Stimulated activated CD8-positive, alpha-beta memory T cell treated with anti-CD3 and anti-CD28 coated beads, Interleukin-2, amount 100 ng/mL, for 1 hour (primary cell): ENCODE measurements at places on chromosomes 6 and 20.

DNA sequence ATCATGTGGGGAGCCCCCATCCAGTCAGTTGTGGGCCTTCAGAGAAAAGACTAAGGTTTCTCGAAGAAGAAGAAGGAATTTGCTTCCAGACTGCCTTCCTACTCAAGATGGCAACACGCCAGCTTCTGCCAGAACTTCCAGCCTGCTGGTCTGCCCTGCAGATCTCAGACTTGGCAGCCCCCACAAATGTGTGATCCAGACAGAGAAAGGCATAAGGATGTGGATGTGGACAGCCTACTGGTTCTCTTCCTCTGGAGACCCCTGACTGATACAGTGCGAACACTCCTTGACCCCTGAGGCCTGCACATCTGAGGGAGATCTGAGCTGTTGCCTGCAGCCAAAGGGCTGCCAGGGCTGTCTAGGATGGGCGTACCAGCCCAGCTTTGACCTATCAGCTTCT is 8.6 kb downstream of the GABRR1 start:
- DNase-seq = no peak

GRCh38 chr6:145809785-145810184 is 4.8 kb downstream of the FBXO30 start:
- no peak for DNase-seq

- no peak for DNase-seq
Observed at GRCh38 chr6:149372062-149372461, 28.0 kb upstream of the SUMO4 start.

DNA sequence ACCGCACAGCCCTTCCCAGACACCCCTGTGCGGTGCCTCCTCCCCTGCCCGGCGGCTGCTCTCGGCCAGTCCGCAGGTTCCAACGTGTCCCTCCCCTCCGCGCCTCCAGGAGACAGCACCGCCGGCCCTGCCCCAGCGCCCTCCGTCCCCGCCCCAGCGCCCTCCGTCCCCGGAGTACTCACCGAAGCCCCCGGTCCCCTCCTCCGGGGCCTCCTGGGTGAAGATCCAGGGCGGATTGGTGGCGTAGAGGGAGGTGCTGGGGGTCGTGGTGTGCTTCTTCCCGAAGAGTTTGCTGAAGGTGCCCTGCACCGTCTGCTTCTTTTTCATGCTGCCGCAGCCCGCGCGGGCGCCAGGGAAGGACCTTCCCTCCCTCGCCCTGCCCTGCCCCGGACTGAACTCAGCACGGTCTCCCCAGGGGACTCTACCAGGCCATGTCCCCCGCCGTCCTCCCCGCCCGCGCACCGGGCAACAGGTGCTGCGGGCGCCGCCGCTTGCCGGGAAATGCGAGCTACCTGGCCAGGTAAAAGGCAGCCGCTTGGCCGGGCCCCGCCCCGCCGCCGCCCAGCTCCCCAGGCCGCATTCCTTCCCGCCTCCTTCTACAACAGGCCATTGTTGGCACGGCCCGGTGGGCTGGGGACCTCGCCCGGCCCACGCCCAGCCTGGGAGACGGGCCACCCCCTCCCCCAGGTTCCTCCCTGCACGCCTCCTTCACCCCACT is at the start of gene C6orf132:
Gene C6orf132, minus strand, starts transcription at position 503 of the 718 bp plus-strand sequence. Its CDS starts 176 bp downstream, at position 327.
- DNase-seq = no peak

GRCh38 chr6:52098721-52099120 is 11.3 kb upstream of the PKHD1 start:
- no peak for DNase-seq

DNA sequence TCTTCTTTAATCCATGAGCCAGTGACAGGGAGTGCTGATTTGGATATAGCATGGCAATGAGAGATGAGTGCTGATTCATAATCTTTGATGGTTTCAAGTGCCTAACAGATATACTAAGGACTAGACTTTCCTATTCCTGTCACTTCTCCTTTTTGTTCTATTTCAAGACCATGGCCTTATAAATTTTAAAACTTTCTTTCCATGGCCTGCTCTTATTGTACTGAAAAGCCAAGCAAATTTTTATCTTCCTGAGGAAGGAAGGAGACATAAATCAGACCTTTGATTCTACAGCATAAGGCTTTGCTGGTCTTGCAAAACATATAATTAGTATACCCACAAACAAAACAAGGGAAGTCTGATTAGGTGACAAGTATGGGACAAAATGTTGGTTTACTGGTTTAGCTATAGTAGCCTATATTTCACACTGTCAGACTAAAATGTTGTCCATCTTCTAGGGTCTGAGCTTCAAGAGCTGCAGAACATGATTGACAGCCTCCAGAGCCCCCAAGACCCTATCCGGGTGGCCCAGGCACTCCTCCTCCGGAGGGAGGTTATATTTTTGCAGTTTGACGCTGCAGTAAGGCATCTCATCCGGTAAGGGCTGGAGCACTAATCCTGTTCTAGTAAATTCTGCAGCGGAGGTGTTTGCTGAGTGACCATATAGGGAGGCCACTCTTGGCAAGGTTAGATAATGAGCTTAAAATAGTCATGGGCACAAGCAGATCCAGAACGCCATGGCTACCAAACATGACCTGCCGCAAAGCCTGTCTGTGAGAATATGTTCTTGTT is 82.3 kb downstream of the CD164 start:
- DNase-seq = no peak

DNA sequence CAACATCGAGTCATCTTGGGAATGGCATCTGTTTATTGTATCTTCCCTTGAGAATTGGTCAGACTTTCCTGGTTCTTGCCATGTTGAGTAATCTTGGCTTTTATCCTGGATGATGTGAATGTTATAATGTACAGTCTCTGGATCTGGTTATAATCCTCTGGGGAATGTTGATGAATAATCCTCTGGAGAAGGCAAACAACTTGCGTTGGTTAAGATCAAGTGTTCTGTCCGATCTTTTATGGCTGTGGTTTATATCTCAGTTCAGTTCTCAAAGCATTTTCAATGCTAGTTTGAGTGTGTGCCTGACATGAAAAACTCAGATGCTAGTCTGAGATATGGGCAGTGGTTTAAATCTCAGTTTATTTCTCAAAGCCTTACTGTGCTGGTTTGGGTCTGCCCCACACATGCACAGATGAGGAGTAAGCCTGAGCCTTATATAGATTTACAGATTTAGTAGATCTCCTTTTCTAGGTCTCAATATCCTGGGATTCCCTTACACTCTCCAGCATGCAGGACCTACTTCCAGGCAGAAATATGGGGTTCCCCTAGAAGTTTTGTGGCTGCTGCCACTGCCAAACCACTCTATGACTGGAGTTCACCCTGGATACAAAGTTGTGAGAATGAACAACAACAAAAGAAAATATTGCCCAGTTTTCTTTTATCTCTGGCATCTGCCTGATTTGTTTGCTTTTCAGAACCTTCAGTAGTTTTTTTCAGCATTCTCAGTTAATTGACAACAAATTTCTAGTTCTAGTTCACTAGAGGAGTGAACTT is 191.8 kb upstream of the MAN1A1 start:
- DNase-seq = no peak

DNA sequence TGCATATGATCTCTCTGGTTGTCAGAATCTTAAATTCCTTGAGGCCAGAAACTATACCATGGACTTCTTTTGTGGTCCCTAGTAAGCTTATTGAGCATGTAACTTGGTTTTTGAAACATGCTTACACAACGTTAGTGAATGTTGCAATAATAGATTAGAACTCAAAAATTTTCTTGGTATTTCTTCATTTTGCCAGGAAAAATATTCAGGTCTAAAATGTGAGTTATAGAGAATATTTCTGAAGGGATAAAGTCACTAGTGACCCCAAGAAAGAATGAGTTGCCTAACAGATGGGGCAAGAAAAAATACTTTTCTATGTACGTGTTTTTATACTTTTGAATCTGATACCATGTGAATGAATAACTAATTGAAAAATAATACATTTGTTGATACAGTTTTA is 195.4 kb downstream of the TFAP2A start:
- DNase-seq = no peak

- DNase-seq = no peak
Observed at GRCh38 chr20:36017048-36017951, 48.9 kb downstream of the CNBD2 start.

DNA sequence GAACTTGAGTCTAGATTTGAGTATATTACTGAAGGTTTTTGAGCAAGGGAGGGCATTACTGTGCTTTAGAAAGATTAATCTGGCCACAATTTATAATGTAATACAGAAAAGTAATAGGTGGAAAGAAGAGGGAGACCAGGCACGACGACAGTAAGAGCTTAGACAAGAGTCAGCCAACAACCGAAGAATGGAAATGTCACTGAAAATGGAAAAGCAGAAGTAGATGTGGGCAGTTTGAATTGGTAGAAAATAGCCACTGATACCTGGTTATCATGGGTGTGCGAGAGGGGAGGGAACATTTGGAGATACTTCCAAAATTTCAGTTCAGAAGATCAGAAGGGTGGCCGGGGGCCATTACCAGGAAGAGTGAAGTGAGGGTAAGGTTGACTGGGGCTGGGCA is 339.1 kb downstream of the UTRN start:
- no peak for DNase-seq

DNA sequence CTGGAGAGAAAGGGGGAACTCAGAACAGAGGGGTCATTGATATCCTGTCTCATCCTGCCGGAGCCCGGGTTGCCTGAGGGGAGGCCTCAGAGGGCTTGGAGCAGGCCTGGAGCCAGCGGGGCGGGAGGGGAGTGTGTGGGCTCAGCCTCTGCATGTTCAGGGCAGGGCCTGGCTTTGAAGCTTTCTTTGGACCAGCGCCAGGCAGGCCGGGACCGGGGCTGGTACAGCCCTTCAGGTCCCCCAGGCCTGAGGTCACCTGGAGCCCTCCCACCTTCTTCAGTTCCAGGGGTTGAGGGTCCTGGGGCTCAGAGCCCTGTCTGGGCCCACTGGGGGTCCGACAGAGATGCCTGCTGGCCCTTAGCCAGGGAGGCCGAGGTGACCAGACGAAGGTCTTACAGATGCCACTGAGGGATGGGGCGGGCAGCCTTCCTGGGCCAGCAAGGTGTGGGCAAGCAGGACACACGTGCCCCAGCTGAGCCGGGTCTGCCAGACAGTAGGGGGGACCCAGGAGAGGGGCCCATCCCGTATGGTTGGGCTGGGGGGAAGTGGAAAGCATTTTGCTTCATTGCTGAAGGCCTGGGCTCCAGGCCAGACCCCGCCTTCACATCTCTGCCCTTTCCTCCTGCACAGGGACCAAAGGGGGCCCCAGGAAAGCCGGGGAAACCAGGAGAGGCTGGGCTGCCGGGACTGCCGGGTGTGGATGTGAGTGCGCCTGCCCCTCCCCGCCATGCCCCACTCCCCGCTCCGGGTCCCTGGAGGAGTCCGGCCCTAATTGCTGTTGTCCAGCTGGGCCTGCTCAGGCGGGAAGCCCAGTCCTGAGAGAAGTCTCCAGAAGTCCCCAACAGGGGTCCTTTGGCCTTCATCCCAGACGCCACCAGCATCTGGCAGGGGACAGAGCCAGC is 2.0 kb downstream of the COL9A3 start:
- no peak for DNase-seq

- DNase-seq = no peak
Observed at GRCh38 chr20:48681873-48682426, 145.8 kb downstream of the PREX1 start.

- DNase-seq = no peak
Observed at GRCh38 chr6:163793011-163793983, 378.8 kb downstream of the QKI start.

- no peak for DNase-seq
Observed at GRCh38 chr20:35355372-35355771, 56.4 kb downstream of the UQCC1 start.
